ENCODE measurements at places on chromosomes 1 and 21.

DNA sequence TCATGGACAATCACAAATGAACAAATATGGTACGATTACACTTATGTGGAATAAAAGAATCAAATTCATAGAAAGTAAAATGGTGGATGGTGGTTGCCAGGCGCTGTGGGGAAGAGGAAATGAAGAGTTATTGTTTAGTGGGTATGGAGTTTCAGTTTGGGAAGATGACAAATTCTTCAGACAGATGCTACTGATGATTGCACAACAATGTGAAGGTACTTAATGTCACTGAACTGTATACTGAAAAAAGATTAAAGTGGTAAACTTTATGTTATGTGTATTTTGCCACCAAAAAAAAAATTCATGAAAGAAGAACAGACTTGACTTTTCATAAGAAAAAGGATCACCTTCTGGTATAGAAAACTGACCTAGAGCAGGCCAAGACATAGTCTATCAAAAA is 745.6 kb upstream of the CXADR start:
- no peak overlapping the region for H3K27ac ChIP-seq
- DNase-seq: no peak
- no peaks in the 10 kb centered on the region for H3K4me1 ChIP-seq
- no peaks in the 10 kb centered on the region for H3K36me3 ChIP-seq

- no peaks in the 10 kb centered on the region for H3K36me3 ChIP-seq
- no peak overlapping the region for H3K27ac ChIP-seq
- DNase-seq: no peak
- H3K4me3 ChIP-seq: no peak overlapping the region
- H3K27me3 ChIP-seq: no peaks in the 10 kb centered on the region
- no peaks in the 10 kb centered on the region for H3K4me1 ChIP-seq
These were observed 299.2 kb downstream of the USP25 start for GRCh38 chr21:16028941-16029464.

- DNase-seq: no peak
- no peaks in the 10 kb centered on the region for H3K4me1 ChIP-seq
- H3K4me3 ChIP-seq: no peak overlapping the region
- no peaks in the 10 kb centered on the region for H3K27me3 ChIP-seq
These were observed 324.9 kb upstream of the DAB1 start for GRCh38 chr1:57748719-57749118.

DNA sequence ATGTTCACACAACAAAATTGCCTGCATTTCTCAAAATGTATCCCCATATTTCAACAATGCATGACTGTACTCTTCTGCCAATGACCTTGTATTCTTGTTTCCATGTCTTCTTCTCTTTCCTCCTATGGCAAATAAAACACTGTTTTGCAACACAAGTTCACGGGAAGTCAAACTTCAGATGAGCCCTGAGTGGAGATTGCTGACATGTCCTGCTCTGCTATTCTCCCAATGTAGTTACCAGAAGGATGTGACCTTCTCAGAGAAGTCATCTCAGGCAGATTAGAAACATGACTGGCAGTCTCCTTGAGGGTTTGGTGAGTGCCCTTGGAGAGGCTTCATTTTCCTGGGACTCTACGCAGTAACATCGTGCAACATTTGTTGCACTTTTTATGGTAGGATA is 15.6 kb downstream of the FCGR2B start:
- no peaks in the 10 kb centered on the region for H3K36me3 ChIP-seq
- no peak overlapping the region for H3K27ac ChIP-seq
- no peaks in the 10 kb centered on the region for H3K27me3 ChIP-seq

DNA sequence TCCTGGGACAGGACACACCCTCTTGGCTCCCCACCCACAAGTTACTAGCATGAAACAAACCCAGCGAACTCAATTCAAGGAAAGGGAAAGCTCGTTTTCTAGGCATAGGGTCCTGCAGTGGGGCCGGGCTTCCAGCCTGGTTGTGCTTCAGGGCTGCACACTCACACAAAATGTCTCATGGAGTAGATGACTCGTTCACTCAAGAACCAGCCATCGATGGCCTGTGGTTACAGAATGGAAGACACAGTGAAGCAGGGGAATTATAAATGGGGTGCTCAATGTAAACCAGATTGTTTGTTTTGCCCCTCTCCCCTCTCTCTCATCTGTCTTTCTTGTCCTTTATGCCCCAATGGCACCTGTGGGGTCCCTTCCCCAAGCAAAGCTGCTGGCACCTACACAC is 56.0 kb upstream of the COX20 start:
- H3K27ac ChIP-seq: no peak overlapping the region
- no peak for DNase-seq
- peaks cover 5% of the 10 kb centered on the region for H3K4me1 ChIP-seq
- H3K4me3 ChIP-seq: no peak overlapping the region

DNA sequence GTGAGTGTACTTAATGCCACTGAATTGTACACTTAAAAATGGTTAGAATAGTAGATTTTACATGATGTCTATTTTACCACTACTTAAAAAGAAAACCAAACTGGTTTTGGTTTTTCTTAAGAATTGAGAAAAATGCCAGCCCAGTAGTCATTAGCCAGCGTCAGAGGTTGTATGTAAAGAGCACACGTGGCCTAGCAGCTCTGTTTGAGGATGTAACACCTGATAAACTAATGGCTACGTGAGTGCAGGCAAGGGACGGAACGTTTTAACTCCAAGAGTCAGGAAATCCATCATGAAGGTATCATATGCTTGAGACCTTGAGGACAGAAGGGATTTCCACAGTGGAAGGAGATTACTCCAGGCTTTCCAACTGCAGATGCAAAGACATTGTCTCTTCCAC is 223.7 kb downstream of the MRPL39 start:
- no peaks in the 10 kb centered on the region for H3K36me3 ChIP-seq
- no peak overlapping the region for H3K27ac ChIP-seq
- no peak for DNase-seq
- no peak overlapping the region for H3K4me3 ChIP-seq
- H3K27me3 ChIP-seq: no peaks in the 10 kb centered on the region

GRCh38 chr1:81802707-81803430 is 2.1 kb downstream of the ADGRL2 start:
- H3K27ac ChIP-seq: no peak overlapping the region
- no peaks in the 10 kb centered on the region for H3K36me3 ChIP-seq
- H3K27me3 ChIP-seq: no peaks in the 10 kb centered on the region
- DNase-seq: no peak
- no peaks in the 10 kb centered on the region for H3K4me1 ChIP-seq

DNA sequence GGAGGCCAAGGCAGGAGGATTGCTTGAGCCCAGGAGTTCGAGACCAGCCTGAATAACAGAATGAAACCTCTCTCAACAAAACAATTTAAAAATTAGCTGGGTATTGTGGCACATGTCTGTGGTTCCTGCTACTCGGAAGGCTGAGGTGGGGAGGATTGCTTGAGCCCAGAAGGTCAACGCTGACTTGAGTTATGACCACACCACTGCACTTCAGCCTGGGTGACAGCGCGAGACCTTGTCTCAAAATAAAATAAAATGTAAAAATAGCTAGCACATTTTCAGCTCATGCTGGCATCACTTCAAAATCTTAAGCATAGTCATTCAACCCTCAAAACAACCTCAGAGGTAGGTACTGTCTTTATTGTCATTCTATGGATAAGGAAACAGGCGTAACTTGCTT is 6.4 kb downstream of the JAK1 start:
- H3K4me1 ChIP-seq: peaks cover 17% of the 10 kb centered on the region
- no peaks in the 10 kb centered on the region for H3K27me3 ChIP-seq
- H3K27ac ChIP-seq: no peak overlapping the region
- DNase-seq: no peak
- no peak overlapping the region for H3K4me3 ChIP-seq
- H3K36me3 ChIP-seq: no peaks in the 10 kb centered on the region

- no peak overlapping the region for H3K27ac ChIP-seq
- no peak for DNase-seq
- no peak overlapping the region for H3K4me3 ChIP-seq
- H3K27me3 ChIP-seq: no peaks in the 10 kb centered on the region
- no peaks in the 10 kb centered on the region for H3K36me3 ChIP-seq
These were observed 973.1 kb upstream of the ADGRL2 start for GRCh38 chr1:80827666-80828065.

- no peak overlapping the region for H3K4me3 ChIP-seq
- H3K4me1 ChIP-seq: no peaks in the 10 kb centered on the region
- no peaks in the 10 kb centered on the region for H3K36me3 ChIP-seq
- H3K27me3 ChIP-seq: no peaks in the 10 kb centered on the region
- DNase-seq: no peak
These were observed 79.0 kb downstream of the CASZ1 start for GRCh38 chr1:10717296-10718082.

GRCh38 chr1:61337981-61338848 is 255.9 kb downstream of the NFIA start:
- no peaks in the 10 kb centered on the region for H3K36me3 ChIP-seq
- no peak overlapping the region for H3K4me3 ChIP-seq

GRCh38 chr1:170765712-170766330 is 101.9 kb downstream of the PRRX1 start:
- peak; percentile 21 for DNase-seq
- H3K4me1 ChIP-seq: no peaks in the 10 kb centered on the region
- no peak overlapping the region for H3K4me3 ChIP-seq
- no peak overlapping the region for H3K27ac ChIP-seq
- no peaks in the 10 kb centered on the region for H3K36me3 ChIP-seq

DNA sequence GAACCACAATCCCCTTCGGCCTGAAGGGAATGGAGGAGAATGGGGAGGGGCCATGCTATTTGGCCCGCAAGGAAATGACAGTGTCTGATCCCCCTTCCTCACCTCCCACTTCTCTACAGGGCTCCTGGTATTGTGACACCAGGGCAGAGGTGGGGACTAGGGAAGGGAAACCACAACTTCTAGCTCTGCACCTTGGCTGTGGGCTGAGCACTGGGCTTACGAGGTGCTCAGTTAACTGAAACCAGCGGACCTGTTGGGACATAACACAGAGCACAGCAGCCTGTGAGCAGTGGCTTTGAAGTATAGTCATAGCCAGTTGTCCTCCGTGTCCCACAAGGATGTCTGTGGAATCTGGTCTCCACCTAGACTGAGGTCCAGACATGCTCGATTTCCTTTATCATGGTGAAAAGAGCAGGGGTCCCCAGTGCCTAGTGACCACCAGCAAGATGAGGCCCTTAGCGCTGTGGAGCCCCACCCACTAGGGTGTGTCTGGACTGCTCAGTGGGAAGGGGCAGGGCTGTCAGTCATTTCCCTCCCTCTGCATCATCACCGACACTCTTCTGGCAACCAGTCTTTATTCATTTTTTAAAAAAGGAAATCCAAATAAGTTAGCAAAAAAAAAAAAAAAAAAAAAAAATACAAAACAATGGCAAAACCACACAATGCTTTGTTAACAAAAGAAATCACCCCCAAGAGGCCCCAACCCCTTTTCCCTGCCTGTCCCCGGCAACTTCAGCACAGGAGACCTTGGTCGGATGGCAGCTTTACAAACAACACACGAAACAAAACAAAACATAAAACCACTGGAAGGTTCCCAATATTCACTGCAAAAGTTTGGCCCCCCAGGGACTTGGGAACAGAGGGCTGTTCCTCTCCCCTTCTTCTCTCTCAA is 3.0 kb downstream of the MYOG start:
- no peak for DNase-seq
- no peak overlapping the region for H3K4me3 ChIP-seq
- H3K27ac ChIP-seq: no peak overlapping the region
- H3K36me3 ChIP-seq: no peaks in the 10 kb centered on the region
- no peaks in the 10 kb centered on the region for H3K4me1 ChIP-seq

DNA sequence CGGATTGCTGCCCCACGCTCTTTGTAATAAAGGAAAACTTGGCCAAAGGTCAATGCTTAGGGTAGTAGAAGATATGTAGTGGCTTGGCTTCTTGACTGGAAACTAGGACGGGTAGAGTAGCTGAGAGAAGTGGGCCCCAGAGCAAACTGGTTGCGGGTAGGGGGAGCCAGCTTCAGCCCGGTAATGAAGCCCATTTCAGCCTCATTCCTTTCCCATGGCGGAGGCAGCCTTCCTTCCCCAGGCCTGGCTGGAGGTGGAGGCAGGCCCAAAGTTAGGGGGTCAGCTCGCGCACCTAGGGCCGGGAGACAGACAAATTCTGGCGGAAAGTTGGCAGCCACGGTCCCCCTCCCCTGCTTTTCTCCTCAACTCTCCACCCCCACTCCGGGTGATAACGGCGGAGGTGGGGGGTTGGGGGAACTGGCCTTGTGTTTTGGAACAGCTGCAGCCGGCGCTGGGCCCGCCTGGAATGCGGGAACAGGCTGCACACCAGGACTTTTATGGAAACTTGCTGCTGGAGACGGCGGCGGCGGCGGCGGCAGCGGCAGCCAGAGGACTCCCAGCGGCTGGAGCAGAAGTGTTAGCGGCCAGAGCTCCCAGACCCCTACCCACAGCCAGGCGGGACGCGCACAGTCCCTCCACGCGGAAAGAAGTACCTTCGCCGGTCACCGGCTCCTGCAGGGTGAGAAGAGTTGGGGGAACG is at the start of gene NEXN:
Gene NEXN (plus strand): TSS at position 544 of the 700 bp plus-strand sequence. CDS start 27,483 bp downstream, outside the sequence.
- no peaks in the 10 kb centered on the region for H3K36me3 ChIP-seq
- H3K4me3 ChIP-seq: no peak within 1 kb of the TSS
- no peaks in the 10 kb centered on the region for H3K27me3 ChIP-seq
- peaks cover 16% of the 10 kb centered on the region for H3K4me1 ChIP-seq
- H3K27ac ChIP-seq: no peak within 1 kb of the TSS
- DNase-seq: no peak

DNA sequence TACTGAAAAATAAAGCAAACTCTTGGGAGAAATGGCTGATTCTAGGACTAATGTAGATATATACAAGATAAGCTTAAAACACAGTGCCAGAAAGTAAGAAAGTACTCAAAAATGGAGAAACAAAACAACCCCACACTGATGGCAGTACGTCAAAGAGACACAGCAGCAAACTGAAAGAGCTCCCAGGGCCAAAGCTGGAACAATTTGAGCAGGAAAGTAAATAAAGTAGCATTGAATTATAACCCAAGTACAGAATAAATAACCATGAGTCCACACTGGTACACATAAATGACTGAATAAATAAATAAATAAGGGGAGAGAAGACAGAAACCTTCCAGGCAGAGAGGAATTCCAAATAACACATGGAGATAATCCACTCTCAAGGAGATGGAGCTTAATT is 120.9 kb downstream of the GLUL start:
- no peak for DNase-seq
- H3K27ac ChIP-seq: no peak overlapping the region
- no peaks in the 10 kb centered on the region for H3K36me3 ChIP-seq
- no peaks in the 10 kb centered on the region for H3K27me3 ChIP-seq

DNA sequence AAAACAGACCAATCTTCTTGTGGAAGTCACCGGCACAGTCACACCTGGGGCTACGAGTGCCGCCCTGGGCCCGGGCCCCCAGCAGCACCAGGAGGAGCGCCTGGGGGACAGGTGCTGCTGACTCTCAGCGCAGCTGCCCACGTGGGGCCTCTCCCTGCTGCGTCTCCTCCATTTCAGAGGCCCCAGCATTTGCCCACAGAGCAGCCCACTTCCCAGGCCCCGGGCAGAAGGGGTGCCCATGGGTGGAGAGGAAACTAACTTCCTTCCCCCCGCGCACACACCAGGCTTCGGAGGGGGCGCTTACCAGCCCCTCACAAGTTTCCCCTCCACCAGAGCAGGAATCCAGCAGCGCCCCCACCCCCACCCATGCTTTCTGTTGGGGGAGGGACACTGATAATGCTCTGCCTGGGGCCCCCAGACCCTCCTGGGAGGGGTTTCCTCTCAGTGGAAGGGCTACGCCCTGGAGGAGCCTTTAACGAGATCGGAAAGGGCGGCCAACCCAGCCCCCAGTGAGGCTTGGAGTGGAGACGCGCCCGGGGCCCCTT is 440 bp downstream of the TNFRSF25 start:
- no peak overlapping the region for H3K4me3 ChIP-seq
- H3K27me3 ChIP-seq: no peaks in the 10 kb centered on the region
- H3K27ac ChIP-seq: no peak overlapping the region
- DNase-seq: no peak
- H3K4me1 ChIP-seq: peaks cover 3% of the 10 kb centered on the region
- H3K36me3 ChIP-seq: peaks cover 13% of the 10 kb centered on the region

GRCh38 chr1:27372808-27373690 is 1.6 kb downstream of the FCN3 start:
- H3K4me1 ChIP-seq: no peaks in the 10 kb centered on the region
- no peak overlapping the region for H3K27ac ChIP-seq
- no peak overlapping the region for H3K4me3 ChIP-seq
- H3K36me3 ChIP-seq: no peaks in the 10 kb centered on the region

All from HCT116 (cell line).